Umbilical cord (tissue), 2 donors: ENCODE measurements at places on chromosomes 5 and 9. TPM values are rescaled to one million over a fixed set of nuclear protein-coding genes. Genes with fewer than 3 reads are reported as not detected.

The OBP2B gene
- not detected for total RNA-seq

DNA sequence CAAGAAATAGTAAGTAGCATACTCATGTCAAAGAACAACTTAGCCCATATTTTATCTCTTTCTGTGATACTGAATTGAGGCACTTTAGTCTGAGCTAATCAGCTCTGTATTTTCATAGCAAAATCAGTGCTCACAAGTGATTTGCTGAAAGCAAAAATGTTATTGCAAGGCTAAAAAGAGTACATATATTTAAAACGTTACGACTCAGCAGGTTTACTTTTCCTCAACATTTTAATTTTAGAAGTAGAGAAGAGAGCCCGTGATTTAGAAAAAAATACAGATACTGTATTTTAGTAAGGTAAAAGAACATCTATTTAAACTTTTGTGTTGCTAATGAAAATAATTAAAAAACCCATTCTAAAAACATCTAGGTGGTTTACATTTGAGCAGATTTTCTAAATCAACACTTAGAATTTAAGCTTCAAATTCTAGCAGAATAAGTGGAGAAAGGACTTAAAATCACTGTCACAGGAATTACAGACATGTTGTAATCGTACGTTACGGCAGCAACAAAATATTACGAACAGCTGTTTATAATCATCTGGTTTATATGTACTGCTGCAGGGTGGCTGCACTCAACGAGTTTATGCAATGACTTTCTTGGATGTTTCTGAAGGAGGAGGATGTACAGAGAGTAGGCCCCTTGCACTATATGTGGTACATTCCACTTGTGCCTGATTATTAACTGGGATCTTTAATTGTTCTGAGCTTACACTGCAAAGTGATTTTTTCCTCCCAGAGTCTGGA, 20.1 kb downstream of the SREK1 start:
- DNase-seq: peak; percentile 30

The AK8 gene
- total RNA-seq: 0.48 TPM

DNA sequence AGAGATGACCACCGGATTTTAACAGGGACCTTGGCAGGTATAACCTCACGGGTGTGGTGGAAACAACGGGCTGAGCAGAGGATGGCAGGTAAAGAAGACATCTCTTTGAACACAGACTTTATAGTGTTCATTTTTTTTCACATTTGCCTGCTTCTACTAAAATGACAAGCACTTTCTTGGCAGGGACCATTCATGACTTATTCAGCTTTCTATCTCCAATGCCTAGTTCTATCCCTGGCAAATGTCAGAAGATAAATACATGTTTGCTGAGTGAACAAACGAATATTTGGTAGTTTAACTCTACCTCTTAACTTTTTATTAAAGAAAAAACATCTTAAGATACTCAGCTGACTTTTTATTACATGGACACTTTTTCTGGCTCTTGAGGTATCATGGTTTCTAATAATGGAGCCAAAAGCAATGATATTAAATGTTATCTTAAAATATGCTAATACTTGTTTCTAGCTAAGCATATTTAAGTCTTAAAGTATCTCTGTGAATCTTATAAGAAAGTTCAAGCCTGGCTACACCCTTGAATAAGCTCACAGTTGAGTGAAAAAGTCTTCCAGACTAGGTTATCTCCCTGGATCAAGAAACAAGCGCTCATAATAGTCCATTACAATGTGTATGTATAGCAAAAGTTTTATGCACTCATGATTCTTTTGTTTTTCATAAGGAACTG, 8.5 kb downstream of the ELL2 start:
- peak; percentile 90 for DNase-seq

The SPATA31A5 gene
- not detected for total RNA-seq

- peak; percentile 76 for DNase-seq
These were observed 180.9 kb downstream of the MAPKAP1 start for GRCh38 chr9:125525921-125526631.

DNA sequence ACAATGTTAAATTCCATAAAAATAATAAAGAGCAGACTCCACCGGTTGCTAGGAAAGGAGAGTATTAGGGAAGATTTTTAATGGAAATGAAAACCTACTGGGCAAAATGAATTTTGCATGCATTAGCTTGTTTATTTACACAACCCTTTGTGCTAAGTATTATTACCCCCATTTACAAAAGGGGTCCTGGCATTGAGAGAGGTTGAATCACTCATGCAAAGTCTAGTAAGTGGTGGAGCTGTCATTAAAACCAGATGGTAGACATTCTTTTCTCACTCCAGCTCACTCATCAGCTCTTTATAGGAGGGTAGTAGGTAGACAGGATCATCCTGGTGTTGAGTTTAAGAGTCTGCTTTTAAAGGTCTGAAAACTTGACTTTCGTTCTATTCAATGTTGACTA, 395.1 kb downstream of the PLK2 start:
- no peak for DNase-seq

DNA sequence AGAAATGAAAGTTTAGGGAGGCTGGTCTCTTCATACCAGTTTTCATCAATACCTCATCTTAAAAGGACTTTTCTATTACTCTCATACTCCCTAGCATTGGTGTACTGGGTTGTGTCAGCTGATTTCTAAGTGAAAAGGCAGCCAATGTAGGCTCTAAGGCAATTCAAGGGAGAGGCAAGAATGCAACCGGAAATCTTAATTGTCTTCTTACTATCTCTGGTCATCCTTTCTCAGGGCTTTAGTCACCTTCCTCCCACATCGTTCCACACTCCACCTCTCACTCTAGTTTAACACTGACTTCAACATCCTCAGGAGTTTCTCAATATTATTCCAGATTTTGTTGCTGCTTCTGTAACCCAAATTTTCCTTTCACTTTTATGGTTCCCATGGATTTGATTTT, 281.8 kb upstream of the RFX3 start:
- DNase-seq: no peak

DNA sequence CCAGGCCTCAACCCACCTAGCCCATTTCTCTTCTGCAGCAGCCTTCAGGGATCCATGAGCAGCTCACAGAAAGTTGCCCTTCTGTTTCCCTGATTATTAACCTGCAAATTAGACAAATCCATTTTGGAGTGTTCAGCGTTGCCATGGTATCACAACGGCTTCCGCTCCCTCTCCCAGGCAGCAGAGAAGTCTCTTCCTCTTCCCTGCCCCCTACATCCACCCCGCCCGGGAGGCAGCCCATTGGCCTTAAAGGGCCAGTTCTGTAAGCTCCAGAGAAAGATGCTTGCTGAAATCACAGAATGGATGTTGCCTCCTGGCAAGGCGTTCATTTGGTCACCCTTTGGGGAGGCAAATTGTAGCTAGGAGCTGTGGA, 47.7 kb upstream of the BOD1 start:
- peak; percentile 22 for DNase-seq

The ANXA2R gene
- total RNA-seq: 2.9 TPM

DNA sequence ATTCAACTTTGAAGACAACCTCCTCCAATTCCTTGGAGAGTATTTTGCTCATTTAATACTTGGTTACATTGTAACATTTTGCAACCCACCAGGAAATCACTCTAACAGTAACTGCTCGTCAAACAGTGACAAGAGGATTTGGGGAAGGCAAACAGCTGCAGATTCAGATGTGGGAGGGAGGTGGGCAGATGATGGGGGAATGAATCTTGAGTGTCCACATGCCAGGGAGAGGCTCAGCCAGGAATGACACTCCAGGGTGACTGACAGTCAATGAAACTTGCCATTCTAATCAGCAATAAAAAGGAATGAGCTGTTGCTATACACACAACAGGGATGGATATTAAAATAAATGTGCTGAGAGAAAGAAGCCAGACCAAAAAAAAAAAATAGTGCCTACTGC, 97.7 kb upstream of the ANKRD55 start:
- no peak for DNase-seq

The SHROOM1 gene
- total RNA-seq: 4.3 TPM

GRCh38 chr9:131433302-131433854, 39.5 kb downstream of the PRRC2B start:
- no peak for DNase-seq

DNA sequence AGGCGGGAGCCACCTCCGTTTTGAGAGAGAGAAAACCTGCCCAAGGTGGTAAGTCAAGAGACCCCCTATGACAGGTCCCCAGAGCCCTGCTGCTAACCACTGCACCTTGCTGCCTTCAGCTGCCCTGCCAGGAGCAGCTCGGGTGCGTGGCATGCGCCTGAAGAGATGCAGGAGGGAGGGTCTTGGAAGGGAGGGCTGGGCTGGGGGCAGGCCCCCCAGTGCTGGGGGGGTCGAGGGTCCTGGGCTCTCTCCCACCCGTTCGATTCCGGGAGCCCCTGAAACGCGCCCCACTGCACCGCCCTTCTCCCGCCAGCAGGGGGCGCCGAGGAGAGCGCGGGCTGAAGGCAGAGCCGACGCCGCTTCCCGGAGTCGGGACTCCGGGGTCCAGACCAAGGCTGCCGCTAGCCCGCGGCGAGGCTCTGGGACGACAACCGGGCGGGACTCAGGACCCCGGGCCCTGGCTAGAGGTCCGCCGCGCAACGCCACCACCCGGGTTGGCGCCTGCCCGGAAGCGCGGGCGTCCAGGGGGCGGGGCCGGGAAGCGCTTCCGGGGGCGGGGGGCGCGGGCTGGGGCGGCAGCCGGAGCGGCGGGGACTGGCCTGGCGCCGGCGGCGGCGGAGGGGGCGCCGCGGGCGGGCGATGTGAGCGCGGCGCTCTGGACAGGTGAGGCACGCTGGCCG, at the start of gene ZBTB34:
Gene ZBTB34, plus strand, starts transcription at position 563 of the 680 bp plus-strand sequence. CDS start 18,761 bp downstream, outside the sequence.
- DNase-seq: peak; percentile 63

- no peak for DNase-seq
These were observed 1941.1 kb upstream of the C9orf72 start for GRCh38 chr9:29514336-29514735.

GRCh38 chr5:170614065-170614490, 110.3 kb downstream of the KCNIP1 start:
- no peak for DNase-seq

- peak; percentile 38 for DNase-seq
These were observed 11.6 kb downstream of the SEPTIN8 start for GRCh38 chr5:132765311-132766019.

DNA sequence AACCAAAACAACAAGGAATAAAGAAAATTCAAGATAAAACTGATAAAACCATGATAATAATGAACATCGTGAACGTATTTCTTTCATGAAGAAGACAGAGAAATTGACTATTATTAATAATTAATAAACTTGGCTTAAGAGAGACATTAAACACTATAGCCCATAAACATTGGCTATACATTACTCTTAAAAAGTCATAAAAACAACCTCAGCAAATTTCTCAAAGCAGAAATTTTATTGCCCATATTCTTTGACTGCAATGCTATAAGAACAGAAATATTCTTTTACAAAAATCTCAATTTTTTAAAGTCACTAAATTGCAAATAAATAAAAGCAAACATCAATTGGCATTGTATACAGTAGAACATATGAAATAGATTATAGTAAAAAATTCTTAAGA, 42.5 kb downstream of the CSF2 start:
- DNase-seq: no peak

DNA sequence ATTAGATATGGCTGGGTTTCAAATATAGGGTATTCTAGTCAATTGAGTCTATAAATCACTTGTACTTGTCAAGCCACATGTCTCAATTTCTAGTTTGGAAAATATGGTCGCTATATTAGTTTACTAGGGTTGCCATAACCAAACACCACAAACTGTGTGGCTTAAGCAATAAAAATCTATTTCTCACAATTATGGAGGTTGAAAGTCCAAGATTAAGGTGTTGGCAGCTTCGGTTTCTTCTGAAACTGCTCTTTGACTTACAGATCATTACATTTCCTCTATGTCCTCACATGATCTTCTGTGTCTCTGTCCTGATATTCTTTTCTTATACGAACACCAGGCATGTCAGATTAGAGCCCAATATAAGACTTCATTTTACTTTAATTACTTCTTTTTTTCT, 55.8 kb upstream of the BASP1 start:
- no peak for DNase-seq

- no peak for DNase-seq
These were observed 100.4 kb upstream of the FAM174A start for GRCh38 chr5:100434815-100435214.

- peak; percentile 27 for DNase-seq
These were observed 7.1 kb upstream of the PLK2 start for GRCh38 chr5:58466939-58467338.

DNA sequence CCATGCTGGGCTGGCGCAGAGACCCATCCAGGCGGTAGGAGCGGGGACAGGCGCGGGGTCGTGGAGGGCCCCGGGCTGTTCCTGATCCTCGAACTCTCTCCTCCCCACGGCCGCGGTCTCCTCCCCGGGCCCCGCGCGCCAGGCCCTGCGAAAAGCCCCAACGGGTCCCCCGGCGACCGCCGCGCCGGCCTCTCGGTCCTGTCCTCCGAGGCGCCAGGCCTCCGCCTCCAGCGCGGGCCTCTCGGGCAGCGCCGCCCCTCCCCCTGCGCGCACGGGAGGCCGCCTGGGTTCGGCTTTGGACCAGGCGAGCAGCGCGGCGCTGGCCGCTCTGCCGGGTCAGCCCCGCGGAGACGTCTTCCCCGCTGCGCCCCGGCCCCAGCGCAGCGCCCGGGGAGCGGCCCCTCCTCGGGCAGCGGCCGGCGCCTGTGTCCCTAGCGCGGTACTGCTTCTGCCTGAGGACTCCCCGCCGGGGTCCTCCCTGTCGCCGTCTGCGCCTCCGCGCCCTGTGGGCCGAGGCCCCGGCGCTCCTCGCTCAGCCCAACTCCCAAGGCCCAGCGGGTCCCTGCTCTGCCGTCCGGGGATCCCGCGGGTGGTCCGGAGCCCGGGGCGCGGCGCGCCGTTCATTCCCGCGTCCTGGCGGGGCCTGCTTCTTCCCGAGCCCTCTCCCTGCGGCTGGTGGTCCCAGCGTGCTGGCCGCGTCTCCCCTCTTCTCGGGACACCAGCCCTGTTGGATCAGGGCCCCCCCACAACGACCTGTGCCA, 13.4 kb downstream of the COL23A1 start:
- DNase-seq: peak; percentile 53

The LECT2 gene
- total RNA-seq: not detected

The SPOCK1 gene
- 28.4 TPM for total RNA-seq

GRCh38 chr9:9790216-9790872, 822.5 kb downstream of the PTPRD start:
- peak; percentile 41 for DNase-seq

DNA sequence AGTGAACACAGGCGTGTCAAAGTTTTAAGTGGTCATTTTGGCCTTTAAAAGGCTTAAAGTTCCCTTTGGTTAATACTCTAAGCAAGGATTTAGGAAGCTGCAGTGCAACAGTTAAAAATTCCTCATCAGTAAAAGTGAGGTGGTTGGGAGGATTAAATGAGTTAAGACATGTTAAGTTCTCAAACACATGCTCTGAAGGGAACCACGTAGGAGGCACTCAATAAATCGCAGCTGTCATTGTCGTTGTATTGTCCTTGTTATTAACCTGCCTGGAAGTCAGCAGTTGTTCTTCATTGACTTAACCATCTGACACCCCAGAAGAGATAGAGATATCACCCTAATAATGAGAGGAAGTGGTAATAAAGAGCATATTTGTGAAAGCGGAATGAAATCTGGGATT, 247.5 kb downstream of the MARCHF11 start:
- DNase-seq: no peak

The BAAT gene
- total RNA-seq: 1.2 TPM

DNA sequence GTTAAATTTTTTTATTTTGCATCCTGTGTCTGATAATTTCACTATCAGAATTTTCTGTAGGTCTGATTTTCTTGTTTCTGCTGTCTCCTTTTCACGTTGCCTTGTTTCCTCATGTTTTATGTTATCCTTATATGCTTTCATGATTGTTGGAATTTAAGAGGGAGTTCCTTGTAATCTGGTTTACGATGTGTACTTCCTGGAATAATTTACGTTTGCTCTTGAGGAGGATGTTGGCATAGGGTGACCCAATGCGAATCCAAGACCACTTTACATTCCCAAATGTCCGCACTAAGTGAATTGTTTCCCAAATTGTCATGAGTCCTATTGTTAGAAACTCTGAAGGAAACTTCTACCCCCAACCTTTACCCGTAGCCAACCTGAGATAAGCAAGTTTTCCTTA, 80.3 kb downstream of the ADAMTSL1 start:
- no peak for DNase-seq

GRCh38 chr5:116696366-116696765, 121.7 kb upstream of the SEMA6A start:
- DNase-seq: no peak
